Epithelial cell of umbilical artery (primary cell): ENCODE measurements at places on chromosomes 4 and X. TPM values are rescaled to one million over a fixed set of nuclear protein-coding genes. Genes with fewer than 3 reads are reported as not detected.

Gene ETNPPL
- total RNA-seq, result 0.61 TPM in 1 of 2 replicates, not detected in the other

Gene GPC3
- not detected in 2 replicates for total RNA-seq

Gene PPEF2
- total RNA-seq, result not detected in 2 replicates

Gene FGG
- total RNA-seq, result not detected in 2 replicates

Gene MAGEC2
- not detected in 2 replicates for total RNA-seq

Gene USP17L12
- total RNA-seq, result not detected in 2 replicates

Gene CLDN34
- total RNA-seq, result not detected in 2 replicates
